G401 (cell line): ENCODE measurements at places on chromosomes 16 and 17. TPM values are rescaled to one million over a fixed set of nuclear protein-coding genes. Genes with fewer than 3 reads are reported as not detected.

The SGF29 gene
- total RNA-seq = 14.6 and 19.3 TPM in 2 replicates

The NTN1 gene
- total RNA-seq = not detected in 2 replicates

The C16orf92 gene
- total RNA-seq = not detected in 2 replicates

DNA sequence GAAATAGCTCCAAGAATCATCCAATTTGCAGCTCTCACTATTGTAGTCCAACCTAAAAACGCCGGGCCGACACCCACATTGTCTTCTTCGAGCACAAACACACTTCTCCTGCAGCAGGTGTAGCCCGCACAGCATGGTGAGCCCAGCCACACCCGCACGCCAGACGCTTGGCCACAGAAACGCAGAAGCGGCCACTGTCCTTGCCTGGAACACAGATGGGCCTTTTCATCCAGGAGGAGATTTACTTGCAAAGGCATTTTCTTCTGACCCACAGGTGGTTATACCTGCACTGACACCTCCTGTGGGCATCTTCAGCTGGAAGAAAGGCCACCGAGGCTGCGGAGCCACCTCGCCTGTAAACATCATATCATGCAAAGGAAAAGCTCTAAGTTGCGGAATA lies 98.4 kb downstream of the ADCY9 start:
- DNase-seq = no peak

DNA sequence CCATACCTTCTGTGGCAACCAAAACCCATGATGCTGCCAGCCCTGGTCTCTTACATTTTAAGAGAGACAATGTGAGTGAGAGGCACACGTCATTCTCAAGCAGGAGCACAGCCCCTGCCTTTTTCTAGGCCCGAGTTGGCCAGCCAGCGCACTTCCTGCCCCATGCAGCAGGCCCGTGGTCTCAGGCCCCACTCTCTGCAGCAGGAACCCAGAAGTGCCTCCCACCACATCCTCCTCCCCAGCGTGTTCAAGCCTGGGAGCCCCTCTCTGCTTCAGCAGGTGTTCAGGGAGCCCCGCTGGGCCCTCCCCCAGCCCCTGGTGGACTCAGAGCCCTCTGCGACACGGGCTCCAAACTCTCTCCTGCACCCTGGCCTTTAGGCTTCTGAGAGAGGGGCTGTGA lies 30.5 kb downstream of the ITGAE start:
- DNase-seq = no peak

- DNase-seq = no peak
These were observed 1096.1 kb upstream of the EEF2KMT start for GRCh38 chr16:6193718-6194117.

GRCh38 chr16:50744881-50745280 lies 3.0 kb downstream of the CYLD start:
- no peak for DNase-seq

DNA sequence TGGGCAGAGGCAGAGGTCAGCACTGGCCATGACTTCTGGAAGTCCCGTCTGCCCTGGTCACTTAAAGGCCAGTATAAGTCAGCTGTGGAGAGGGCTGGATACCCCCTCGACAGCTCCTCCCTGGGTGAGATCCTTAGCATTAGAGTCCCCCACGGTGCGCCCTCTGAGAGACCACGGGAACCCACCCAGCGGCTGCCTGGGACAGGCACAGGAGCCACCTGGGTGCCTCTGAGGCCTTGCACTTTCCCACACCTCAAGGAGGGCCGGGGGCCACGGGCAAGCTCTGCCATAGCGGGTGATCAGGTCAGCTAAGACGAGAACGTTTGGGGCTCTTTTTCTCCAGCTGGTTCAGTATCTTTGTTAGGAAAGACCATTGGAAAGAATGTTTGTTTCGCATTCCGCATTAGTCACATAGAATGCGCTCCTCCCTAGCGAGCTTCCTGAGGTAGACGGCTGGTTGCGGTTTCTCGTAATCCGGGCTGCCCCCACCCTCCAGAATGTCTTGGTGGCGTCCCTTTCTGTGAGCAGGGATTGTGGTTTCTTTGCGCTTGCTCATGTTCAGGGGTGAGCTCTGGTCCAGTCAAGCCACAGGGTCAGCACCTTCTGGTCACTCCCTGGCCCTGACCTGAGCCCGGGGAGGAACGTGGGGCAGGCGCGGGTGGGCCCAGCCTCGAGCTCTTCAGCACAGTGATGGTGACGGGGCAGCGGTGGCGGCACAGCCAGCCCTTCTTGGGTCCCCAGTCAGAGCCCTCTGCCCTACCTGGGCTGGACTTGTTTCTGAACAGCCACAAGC lies 25.2 kb downstream of the NME3 start:
- no peak for DNase-seq

DNA sequence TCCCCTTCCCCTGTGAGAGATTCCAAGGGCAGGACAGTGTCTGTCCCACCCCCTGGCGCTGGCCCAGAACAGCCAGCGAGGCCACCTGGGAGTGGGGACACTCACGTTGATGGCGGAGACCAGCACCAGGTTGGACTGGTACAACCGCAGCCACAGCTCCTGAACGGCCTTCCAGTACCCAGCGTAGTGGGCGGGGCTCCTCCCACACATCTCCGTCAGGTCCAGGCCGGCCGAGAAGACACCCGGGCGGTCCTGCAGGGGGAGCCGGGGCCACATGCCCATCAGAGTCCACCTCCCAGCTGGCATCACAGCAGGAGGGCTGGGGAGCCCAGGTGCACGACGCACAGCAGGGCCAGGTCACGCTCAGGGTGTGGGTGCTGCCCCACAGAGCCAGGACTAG lies 7.1 kb downstream of the ECI1 start:
- no peak for DNase-seq

DNA sequence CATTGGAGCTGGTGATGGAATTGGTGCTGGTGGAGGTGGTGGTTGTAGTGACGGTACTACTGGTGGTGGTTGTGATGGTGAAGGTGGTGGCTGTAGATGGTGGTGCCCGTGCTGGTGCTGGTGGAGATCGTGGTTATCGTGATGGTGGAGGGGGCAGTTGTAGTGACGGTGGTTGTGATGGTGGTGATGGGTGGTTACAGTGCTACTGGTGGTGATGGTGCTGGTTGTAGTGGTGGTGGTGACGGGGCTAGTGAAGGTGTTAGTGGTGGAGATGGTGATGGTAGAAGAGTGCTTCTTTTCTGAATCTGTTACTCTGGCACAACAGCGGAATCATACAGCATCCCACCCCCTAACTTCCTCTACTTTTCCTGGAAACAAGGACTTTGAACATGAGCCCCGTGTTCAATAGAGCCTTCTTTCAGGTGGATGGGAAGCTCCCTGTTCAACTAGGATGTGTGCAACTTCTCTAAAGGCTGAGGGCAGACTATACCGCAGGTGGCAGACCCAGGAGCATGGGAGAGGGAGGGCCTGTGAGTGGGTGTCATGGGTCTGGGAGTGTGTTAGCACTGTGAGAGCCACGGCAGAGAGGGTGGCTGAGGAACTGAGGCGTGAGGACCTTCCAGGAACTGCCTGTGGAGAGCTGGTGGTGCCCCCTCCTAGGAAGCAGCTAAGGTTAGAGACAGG lies 8.2 kb downstream of the TBX21 start:
- no peak for DNase-seq

DNA sequence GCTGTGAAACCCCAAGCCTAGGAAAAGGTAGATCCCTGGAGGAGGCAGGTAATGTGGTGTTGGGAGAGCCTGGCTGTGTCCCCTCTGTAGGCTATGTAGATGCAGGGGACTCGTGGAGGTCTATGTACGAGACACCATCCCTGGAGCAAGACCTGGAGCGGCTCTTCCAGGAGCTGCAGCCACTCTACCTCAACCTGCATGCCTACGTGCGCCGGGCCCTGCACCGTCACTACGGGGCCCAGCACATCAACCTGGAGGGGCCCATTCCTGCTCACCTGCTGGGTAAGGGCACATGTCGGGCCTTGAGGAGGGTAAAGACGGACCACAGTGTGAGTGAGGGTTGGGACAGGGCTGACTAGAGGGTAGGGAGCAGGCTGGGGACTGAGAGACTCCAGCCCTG lies 12.0 kb downstream of the ACE start:
- DNase-seq = no peak

DNA sequence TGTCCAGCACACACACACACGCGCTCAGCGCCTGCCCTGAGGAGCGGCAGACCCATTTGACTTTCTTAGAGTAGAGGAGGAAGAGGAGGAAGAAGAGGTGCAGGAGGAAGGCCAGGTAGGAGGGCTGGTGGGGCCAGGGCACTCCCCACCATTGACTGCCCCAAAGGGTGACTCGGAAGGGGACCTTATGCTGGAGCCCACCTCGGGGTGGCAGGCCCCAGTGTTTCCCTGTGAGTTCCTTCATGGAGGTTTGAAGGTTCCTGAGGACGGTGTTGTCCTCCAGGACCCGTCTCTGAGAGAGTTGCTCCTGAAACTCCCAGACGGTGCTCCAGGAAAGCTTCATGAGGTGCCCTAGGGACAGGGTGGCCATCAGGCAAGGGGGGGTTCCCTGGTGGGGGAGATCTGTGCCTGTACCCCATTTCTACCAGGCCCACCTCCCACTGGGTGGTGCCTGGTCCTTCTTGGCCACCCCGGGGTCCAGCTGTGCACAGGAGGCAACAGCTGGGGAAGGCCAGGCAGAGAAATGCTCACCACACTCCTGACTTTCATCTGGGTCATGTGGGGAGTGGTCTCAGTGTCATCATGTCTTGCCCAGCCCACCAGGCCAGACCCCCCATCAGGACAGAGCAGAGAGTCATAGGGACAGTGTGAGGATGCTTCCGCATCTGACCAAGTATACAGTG lies 89.5 kb downstream of the TNFRSF13B start:
- DNase-seq = no peak
